ENCODE measurements at places on chromosomes 16 and 17.

DNA sequence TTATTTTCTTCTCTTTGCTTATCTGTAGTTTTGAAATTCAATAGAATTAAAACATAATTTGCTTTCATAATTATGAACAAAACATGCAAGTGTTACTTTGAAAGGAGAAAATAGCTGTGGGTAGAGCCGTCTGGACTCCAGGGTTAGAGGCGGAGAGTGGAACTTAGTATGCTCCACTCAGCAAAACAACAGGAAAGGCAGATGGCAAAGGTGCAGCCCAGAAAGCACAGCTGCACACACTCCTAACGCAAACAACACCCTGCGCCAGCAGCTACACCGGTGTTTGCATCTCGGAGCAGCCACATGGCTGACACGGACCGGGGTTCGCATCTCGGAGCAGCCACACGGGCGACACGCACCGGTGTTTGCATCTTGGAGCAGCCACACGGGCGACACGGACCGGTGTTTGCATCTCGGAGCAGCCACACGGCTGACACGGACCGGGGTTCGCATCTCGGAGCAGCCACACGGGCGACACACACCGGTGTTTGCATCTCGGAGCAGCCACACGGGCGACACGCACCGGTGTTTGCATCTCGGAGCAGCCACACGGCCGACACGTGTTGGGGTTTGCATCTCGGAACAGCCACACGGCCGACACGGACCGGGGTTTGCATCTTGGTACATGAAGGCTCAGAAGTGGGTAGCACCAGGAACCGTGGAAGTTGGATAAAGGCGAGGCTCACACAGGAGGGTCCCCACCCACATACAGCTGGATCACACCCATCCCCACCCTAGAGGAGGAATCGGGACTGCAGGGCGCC, 12.2 kb upstream of the CAPN15 start:
- no peak for DNase-seq

- no peak for DNase-seq
Observed at GRCh38 chr16:65796481-65796880, 570.0 kb upstream of the CDH5 start.

- no peak for DNase-seq
Observed at GRCh38 chr17:68516732-68517131, 4.5 kb downstream of the PRKAR1A start.

- DNase-seq, result no peak
Observed at GRCh38 chr16:63702981-63703590, 1418.8 kb downstream of the CDH11 start.

DNA sequence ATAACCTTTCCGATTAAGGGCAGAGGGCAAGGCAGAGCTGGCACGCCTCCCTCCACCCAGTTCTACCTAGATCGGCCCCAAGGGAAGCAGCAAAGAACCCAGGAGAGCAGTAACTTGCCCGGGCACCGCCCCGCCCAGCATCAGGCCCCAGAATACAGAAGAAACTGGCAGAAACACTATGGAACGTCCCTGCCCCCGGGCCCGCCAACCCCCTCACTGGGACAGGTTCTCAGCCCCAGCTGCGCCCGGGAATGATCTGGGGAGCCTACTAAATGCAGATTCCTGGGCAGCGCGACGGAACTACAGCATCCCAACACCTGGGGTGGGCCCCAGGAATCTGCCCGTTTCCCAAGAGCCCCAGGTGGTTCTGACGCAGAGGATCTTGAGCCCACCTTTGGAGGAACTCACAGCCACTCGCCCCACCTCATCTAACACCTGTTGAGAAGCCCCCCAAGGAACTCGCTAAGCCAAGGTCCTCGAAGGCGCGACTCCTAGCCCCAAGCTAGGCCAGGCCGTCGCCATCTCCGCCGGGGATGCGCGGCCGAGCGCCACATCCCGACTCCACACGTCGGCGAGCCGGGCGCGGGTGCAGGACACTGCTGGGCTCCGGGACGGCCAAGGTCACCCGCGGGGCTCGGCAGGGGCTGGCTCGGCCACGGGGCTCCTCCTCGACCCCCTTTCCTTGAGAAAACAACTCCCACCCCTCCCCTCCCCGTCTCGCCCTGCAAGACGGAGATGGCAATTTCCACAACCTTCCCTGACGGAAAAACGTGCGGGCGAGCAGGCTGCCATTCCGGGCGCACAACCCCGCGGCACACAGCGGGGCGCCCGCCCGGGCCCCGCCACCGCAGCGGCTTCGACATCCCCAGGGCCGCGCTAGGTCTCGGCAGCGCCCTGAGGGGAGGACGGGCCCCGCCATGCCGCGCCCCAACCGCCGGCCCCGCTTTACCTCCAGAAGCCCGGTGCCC, 913 bp downstream of the CDIP1 start:
- no peak for DNase-seq

DNA sequence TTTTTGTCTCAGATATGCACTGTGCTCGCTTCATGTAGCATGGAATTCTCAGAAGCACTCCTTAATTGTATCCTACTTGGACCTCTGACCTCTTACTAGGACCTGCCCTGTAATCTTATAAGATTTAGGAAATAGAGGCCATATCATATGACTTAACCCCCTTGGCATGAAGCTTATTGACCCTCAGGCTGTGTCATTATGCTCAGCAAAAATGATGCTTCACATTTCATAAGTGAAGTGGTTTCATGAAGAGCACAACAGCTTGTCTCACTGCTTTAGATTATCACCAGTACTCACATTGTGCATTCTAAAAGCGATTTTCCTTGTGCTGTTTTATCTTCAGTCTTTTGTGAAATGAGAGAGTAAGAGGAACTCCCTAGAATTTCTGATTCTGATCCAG, 6.4 kb downstream of the PHKB start:
- DNase-seq, result no peak

DNA sequence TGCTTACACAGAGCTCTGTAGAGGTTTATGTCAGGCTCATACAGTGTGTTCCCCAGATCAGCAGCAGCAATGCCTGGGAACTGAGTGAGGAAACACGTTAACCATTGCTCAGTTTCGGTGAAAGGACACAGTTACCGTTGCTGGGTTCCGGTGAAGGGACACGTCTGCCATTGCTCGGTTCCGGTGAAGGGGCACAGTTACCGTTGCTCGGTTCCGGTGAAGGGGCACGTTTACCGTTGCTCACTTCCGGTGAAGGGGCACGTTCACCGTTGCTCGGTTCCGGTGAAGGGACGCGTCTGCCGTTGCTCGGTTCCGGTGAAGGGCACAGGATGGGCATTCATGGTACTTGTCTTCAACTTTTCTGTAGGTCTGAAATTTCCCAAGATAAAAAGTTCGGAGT, 81.7 kb downstream of the MRM3 start:
- no peak for DNase-seq

GRCh38 chr17:75848523-75849278, 4.5 kb upstream of the UNC13D start:
- peak; percentile 53 for DNase-seq

DNA sequence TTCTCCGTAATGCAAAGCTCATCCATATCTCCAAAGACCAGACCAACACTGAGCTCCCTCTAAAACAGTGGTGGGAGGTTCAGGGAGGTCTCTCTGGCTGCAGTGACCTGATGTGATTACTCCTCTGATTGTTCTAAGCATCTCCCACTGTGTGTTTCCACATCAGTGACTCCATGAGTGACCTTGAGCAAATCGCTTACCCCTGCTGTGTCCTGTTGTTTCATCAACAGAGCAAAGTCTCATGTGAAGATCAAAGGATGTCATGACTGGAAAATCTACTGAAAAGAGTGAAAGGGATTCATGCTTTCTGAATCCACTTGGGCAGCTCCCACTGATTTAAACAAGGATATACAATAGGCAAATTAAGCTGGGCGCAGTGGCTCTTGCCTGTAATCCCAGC, 352.9 kb downstream of the TMEM114 start:
- no peak for DNase-seq

- DNase-seq, result no peak
Observed at GRCh38 chr16:73019457-73020362, 28.2 kb downstream of the ZFHX3 start.

GRCh38 chr16:72809446-72809845, 238.5 kb downstream of the ZFHX3 start:
- DNase-seq, result no peak

DNA sequence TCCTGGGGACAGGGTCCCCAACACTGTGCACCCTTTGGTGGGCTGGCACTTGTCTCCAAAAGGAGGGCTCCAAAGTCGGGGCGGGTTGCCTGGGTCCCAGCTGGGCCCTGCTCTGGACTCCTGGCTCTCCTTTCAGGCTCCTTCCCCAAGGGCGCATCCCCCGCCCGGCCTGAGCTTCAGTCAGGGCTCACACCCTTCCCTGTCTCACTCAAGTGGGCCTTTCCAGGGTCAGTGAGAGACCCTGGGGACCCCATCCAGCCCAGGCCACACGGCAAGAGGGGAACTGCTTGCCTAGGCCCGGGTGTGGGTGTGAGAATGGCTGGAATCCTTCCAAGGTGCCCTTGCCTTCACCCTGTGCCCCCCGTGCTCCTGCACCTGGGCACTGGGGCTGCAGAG, 41.8 kb upstream of the SLC38A10 start:
- DNase-seq, result no peak

GRCh38 chr17:82332669-82333278, 792 bp downstream of the SECTM1 start:
- no peak for DNase-seq

DNA sequence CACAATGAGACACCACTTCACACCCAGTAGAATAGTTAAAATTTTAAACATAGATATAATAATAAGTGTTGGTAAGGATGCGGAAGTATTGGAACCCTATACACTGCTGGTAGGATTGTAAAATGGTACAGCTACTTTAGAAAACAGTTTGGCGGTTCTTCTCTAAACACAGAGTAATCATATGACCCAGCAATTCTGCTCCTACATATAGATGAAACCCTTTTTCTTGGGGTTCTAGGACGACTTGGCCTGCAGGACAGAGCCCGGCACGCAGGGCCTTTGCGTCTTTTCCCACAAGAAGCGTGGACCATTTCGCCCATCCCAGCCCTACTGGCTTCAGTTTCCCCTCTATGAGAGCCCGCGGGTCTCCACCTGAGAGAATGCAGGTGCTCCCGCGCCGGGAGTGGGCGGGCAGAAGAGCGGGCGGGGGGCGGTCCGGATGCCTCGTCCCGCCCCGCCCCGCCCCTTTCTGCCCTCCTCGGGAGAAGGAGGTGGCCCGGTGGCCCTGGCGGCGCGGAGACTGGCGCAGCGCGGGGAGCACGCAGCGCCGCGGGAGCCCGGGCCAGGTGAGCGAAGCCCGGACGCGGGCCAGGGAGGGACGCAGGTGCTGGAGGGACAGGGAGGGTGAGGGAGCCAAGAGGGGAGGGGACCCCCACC, at the start of gene SDR42E2:
TSS of gene SDR42E2 (plus strand) at position 508 of the 657 bp plus-strand sequence. CDS start 3,077 bp downstream, outside the sequence.
- no peak for DNase-seq

DNA sequence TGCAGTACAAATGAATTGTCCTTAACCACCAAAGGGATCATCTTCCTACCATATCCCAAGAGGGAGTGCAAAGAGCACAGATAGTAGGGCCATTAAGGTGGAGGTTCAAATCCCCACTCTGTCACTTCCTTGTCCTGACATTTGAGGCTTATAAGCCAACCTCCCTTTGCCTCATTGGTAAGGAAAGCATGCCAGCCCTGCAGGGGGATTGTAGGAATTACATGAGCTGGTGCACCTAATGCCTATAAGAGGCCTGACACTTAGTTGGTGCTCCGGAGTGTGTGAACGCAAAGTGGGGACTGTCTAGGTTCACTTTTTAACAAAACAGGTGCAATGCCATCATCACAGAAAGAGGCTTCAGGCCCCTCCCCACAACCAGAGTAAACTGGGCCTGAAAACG, 374.4 kb downstream of the SNX29 start:
- no peak for DNase-seq

DNA sequence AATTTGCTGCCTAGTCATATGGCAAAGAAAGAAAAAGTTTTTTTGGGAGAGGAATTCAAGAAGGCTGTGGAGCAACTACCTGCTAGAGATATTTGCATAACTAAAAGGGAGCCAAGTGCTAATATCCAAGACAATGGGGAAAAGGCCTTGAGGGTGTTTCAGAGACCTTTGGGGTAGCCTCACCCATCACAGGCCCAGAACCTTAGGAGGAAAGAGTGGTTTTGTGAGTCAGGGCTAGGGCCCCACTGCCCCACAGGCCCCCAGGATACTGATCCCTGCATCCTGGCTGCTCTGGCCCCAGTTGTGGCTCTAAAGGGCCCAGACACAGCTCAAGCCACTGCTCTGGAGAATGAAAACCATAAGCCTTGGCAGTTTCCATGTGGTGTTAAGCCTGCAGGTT, 41.9 kb upstream of the SDK2 start:
- no peak for DNase-seq

GRCh38 chr16:81703177-81704155, 75.6 kb upstream of the PLCG2 start:
- DNase-seq, result no peak

DNA sequence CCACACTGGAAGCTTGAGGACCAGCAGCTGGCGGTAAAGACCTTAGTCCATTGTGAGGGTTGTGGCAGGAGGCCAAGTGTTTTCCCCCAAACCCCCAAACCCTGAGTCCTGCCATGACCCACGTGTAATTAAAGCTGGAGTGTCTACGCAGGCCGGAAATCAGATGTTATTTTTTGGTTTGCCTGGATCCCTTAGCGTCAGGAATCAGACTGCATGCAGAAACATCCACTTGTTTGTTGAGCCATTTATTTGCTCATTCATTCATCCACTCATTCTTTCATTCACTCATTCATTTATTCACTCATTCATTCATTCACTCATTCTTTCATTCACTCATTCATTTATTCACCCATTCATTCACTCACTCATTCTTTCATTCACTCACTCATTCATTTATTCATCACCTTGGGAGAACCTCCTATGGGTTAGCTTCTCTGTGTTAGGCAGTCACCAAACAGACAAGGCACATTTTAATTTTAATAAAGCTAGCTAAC, 313.1 kb downstream of the MAF start:
- DNase-seq, result no peak

DNA sequence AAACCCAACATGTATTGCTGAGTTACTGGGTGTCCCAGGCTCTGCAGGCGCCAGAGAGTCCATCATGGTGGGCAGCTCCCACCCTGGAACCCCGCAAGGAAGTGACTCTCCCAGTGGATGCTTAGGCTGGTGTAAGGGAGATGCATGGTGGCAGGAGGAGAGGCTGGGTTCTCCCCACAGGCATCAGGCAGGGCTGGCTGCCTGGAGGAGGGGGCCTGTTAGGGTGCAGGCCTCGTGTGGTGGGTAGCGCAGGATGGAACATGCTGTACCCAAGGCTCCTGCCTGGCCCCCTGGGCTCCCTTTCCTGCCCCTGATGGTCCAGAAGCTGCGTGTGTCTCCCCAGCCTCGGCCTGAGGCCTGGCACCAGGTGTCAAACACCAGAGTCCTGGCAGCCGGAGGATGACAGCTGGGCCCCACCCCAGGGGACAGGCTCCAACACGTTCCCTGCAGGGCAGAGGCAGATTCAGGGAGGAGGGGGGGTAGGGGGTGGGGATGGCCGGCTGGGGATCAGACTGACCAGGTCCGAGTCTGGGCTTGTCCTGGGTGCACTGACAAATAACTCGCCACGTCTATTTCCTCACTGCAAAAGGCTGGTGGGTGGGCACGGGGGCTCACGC, 40.2 kb upstream of the CIBAR2 start:
- no peak for DNase-seq

Measured in stimulated activated CD8-positive, alpha-beta memory T cell treated with anti-CD3 and anti-CD28 coated beads, Interleukin-15, amount 100 ng/mL, for 48 hours (primary cell).